ENCODE measurements at places on chromosomes 6 and 20.

DNA sequence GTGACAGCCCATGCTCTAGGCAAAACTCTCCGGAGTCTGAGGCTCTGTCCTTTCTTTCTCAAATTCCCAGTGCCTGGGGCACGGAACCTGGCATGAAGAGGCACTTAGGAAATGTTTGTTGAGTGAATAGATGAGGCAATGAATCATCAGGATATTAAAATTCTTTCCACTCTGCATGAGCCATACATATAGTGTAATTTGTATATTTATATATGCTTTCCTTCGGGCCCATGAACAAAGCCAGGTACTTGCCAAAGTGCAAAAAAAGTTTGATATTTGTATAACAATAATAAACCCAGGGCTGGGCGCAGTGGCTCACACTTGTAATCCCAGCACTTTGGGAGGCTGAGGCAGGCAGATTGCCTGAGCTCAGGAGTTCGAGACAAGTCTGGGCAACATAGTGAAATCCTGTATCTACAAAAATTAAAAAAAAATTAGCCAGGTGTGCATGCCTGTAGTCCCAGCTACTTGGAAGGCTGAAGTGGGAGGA, 212.3 kb upstream of the ZNF217 start:
- peak; percentile 87 for DNase-seq

GRCh38 chr20:38170826-38171674, 6.0 kb upstream of the TGM2 start:
- DNase-seq: no peak

DNA sequence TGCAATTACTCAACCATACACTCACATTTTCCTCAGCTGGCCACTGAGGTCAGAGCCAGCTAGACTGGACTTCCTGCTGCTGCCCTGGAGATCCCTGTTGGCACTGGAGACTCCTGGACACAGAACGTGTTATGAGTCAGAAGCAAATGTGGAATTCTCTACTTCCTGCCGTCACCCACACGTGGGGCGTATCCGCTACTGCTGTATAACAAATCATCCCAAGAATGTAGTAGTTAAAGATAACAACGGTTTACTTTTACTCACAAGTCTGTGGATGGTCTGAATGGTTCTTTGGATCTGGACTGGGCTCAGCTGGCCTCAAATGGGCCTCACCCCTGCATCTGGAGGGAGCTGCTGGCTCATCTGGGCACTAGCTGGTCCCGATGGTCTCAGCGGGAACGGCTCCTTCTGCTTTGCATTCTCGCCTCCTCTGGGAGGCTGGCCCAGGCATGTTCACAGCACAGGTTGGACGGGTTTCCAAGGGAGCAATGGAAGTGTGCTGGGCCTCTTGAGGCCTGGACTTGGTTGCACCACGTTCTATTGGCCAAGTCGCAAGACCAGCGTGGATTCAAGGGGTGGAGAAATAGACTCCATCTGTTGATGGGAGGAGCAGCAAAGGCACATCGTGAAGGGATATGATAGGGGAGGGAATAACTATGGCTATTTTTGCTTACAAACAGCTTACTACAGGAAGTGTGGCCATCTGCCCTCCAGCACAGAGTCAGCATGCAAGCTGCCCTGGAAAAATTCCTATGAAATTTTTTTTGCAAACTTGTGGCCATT, 118.5 kb downstream of the SNX5 start:
- DNase-seq: no peak

GRCh38 chr20:10448270-10449156, 13.4 kb downstream of the SLX4IP start:
- DNase-seq: no peak

DNA sequence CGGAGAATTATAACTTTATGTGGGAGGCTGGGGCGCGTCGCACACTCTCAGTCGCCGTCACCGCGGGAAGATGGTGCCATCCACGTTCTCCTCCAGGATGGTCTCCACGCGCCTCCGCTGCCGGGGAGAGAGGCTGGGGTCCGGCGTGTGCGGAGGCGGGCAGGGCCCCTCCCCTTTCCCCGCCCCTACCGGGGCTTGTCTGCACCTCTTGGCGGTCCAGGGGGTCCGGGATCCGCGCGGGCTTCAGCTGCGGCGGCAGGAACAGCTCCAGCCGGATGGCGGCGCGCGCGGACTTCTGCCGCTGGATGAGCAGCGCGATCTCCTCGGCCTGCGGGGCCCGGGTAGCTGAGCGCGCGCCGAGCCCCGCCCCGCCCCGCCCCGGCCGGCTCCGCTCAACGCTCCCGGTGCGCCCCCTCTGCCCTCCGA, 807 bp downstream of the LKAAEAR1 start:
- peak; percentile 94 for DNase-seq

Data from HuH-7.5 (cell line).